LHCN-M2 (cell line): ENCODE measurements at places on chromosomes 6 and 20. TPM values are rescaled to one million over a fixed set of nuclear protein-coding genes. Genes with fewer than 3 reads are reported as not detected.

KIF25 gene
- not detected in 2 replicates for total RNA-seq

SLC22A1 gene
- total RNA-seq: 0.17 and 0.19 TPM in 2 replicates

NPEPL1 gene
- total RNA-seq: 24.7 and 29.9 TPM in 2 replicates

DNA sequence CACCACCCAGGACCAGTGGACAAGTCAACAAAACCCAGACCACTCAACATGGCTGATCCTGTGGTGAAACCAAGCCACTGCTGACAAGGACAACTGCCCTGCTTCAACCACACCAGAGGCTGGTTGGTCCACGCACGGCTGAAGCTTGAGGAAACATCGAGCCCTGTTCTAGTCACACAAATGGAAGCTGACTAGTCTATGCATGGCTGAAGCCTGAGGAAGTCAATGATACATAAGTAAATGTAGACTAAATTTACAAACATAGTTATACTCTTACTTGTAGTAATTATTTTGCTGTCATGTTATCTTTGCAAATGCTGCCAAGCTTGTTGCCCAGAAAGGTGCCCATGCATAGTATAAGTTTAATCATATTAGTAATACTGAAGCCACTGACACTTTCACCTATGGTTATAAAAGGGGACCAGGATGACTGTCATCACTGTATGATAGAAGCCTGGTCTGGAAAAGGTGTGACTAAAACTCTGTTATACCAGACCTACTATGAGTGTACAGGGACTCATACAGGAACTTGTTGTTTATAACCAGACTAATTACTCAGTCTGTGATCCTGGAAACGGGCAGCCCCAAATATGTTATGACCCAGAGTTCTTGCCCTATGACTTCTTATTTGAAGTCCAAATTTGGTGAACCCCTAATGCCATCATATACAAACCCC, 5.6 kb downstream of the IL22RA2 start:
- DNase-seq: no peak

- DNase-seq: no peak
These were observed 107.2 kb downstream of the MMS22L start for GRCh38 chr6:97175806-97176205.

- DNase-seq: no peak
These were observed 27.2 kb downstream of the MCUR1 start for GRCh38 chr6:13787137-13787536.

GRCh38 chr6:118748311-118749062, 97.1 kb upstream of the CEP85L start:
- DNase-seq: peak; percentile 90

- no peak for DNase-seq
These were observed 50.7 kb upstream of the PLCG1 start for GRCh38 chr20:41086402-41087324.
